ENCODE measurements at places on chromosomes 7 and 10.
A peak's percentile ranks its signal among the peaks of the same experiment; 100 is the strongest.

GRCh38 chr7:18019555-18019954 is 8.1 kb downstream of the PRPS1L1 start:
- no peaks in the 10 kb centered on the region for H3K4me1 ChIP-seq
- no peak overlapping the region for H3K27ac ChIP-seq
- DNase-seq = no peak
- H3K36me3 ChIP-seq = no peaks in the 10 kb centered on the region
- H3K27me3 ChIP-seq = peaks cover 4% of the 10 kb centered on the region

DNA sequence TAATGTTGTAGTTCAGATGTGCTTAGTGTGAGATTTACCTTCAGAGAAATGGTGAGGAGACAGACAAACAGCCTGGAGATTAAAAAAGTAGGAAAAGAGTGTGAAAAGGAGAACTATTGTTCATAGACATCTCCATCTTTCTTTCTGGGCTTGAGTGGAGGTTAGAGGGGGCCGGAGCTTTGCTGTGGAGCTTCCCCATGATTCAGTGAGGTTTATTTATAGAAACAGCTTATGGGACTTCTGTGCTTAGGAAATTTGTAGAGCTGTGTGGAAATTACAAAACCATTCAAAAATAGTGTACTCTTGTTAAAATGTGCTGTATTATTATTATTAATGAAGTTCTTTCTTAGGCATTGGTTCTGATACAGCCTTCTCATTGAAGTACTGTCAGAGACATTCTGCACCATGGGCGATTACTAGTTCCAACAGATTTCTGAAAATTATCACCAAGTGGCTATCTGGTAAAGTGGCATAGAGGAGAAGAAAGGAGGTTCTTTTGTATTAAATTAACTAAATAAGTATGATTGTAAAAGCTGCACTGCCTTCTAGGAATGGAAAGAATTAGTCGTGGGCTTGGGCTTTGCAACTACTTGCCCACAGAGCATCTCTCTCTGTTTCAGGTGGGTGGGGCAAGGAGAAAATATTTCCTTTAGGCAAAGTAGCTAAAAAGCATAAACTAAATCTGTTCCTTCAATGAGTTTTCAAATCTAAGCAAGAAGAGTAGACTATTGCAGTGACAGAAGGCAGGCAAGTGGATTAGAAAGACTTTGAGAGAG is 8.7 kb upstream of the TCAF1 start:
- H3K27ac ChIP-seq = no peak overlapping the region
- H3K27me3 ChIP-seq = peaks cover 10% of the 10 kb centered on the region
- no peak overlapping the region for H3K4me3 ChIP-seq
- no peaks in the 10 kb centered on the region for H3K4me1 ChIP-seq

DNA sequence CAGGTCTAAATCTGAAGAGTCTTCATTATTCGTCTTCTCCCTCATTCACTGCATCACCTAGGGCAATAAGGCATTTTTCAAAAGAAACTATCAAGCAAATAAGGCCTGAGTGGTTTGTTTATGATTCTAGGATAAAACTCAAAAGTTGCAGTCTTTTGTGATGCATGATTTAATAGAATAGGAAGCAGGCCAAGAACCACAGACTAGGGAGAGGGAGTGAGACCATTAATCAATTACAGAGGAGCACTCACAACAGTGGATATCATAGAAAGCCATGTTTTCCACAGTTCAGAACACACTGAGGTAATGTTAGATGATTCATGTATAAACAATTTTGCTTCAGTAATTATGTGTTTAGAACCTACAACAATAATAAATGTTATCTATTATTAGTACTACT is 87.8 kb upstream of the LRRTM3 start:
- no peaks in the 10 kb centered on the region for H3K4me1 ChIP-seq
- H3K27ac ChIP-seq = no peak overlapping the region
- H3K4me3 ChIP-seq = no peak overlapping the region
- no peaks in the 10 kb centered on the region for H3K36me3 ChIP-seq

- no peaks in the 10 kb centered on the region for H3K4me1 ChIP-seq
- no peak overlapping the region for H3K27ac ChIP-seq
- H3K36me3 ChIP-seq = no peaks in the 10 kb centered on the region
- no peak for DNase-seq
- no peak overlapping the region for H3K4me3 ChIP-seq
- peaks cover 23% of the 10 kb centered on the region for H3K27me3 ChIP-seq
Observed at GRCh38 chr7:45568536-45569289, 5.5 kb upstream of the ADCY1 start.

DNA sequence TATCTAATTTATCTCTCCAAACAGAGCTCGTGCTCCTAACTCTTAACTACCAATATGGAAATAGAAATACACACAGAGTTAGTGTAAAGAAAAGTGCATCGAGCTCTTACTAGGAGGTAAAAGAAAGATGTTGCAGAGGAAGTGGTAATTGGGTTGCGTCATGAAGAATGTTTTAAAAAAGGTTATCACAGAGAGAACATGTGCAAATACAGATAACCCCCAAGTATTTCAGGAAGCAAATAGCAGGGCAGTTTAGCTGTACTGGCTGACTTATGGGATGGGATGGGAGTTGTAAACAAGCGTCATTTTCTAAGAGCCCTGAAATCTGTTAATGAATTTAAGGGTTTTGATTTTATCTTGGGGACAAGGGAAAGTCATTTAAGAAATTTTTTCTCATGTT is 153.9 kb downstream of the AGMO start:
- no peak for DNase-seq
- H3K27me3 ChIP-seq = no peaks in the 10 kb centered on the region
- no peak overlapping the region for H3K4me3 ChIP-seq

DNA sequence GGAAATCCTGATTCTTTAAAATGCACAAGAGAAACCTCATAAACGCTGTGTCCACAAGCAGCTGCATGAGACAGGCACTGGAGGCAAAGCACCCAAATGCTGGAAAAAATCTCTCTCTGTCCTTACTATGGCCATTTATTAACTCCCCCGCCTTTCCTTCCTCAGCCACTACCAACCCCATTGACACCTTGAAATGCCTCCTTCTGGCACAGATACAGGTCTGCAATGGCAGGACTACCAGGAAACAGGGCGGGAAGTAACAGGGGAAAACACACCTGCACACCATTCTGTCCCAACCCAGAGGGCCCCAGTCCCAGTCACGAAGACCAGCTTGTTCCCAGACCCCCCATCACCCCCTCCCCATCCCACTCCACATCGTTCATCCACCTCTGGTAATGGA is 224.3 kb downstream of the PARD3 start:
- no peak overlapping the region for H3K4me3 ChIP-seq
- H3K27me3 ChIP-seq = peaks cover 5% of the 10 kb centered on the region
- H3K36me3 ChIP-seq = no peaks in the 10 kb centered on the region
- H3K27ac ChIP-seq = no peak overlapping the region
- DNase-seq = no peak
- no peaks in the 10 kb centered on the region for H3K4me1 ChIP-seq

GRCh38 chr7:97480772-97481390 is 251.0 kb upstream of the TAC1 start:
- no peaks in the 10 kb centered on the region for H3K36me3 ChIP-seq
- no peak overlapping the region for H3K4me3 ChIP-seq
- H3K27me3 ChIP-seq = no peaks in the 10 kb centered on the region
- DNase-seq = no peak

DNA sequence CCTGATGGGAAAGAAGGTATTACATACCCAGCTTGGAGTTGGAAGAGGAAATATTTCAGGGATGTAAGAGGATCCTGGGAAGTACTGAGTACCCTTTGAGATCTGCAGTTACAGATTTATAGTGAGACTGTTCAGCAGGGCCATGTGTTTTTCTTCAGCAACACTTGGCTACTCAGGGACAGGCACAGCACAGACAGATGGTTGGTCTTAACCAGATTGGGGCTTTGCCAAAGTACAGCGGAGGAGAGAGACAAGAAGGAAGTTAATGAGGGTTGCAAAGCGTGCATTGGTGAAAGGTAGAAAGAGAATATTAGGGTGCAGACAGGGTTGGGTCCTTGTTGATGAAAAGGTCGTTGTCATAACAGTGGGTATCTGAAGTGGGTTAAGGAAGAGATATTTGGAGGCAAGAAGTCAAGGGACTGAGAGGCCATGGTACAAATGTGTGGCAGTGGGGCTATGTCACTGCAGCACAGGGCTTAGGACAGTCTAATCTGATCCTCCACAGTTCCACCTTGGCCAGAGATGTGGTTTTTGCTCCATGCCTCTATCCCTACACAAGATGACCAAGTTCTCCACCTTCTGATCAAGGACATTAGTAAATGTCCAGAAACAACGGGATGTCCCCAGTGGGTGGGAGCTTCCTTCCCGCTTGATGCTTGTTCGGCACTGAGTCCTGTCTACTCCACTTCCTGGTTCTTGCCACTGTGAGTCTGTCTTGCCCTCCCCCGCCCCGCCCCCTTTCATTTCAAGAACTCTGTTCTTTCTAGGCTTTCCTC is 18.9 kb upstream of the DNAJC1 start:
- peak; percentile 16 for DNase-seq
- peak overlapping the region; percentile 72 for H3K27ac ChIP-seq
- no peaks in the 10 kb centered on the region for H3K36me3 ChIP-seq

DNA sequence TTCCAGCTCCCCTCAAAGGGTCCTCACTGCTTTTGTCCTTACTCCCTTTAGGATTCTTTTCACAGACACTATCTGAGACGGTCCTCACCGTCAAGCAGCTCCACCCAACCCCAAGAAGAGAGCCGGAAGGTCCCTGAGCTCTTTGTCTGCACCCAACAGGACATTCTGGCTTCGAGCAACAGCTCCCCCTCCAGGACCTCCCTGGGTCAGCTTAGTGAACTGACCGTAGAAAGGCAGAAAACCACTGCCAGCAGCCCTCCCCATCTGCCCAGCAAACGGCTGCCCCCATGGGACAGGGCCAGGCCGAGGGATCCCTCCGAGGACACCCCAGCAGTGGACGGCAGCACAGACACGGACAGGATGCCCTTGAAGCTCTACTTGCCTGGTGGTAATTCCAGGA is 19.9 kb downstream of the MINDY4 start:
- H3K4me3 ChIP-seq = no peak overlapping the region
- DNase-seq = no peak
- no peak overlapping the region for H3K27ac ChIP-seq
- peaks cover 4% of the 10 kb centered on the region for H3K4me1 ChIP-seq

DNA sequence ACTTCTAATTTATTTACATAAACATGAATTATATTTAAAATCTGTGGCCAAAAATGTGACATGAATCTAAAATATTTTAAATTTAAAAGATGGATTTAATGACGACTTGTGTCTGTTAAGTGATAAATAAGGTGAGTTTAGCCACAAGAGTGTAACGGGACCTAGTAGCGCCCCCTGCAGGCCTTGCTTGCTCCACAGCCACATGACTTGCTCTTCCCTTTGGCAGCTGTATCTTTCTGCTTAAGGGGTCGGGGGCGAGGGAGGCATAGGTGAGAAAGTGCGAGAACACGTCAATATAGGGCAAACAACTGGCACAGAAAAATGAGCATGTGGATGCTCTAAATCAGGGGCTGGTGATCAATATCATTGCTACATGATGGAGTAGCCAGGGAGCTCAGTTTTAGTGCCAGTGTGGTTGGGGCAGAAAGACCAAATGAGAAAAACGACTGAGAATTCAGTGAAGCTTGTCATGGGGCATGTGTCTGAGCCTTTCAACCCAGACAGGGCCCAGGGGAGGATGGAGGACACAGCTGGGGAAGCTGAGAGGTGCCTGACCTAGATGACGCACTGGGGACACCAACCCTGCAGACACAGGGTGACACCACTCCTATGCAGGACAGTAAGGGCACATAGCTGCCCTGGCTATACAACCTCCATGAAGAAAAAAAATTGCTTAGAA is 49.8 kb downstream of the PAXIP1 start:
- peaks cover 54% of the 10 kb centered on the region for H3K36me3 ChIP-seq
- H3K4me3 ChIP-seq = no peak overlapping the region
- H3K27ac ChIP-seq = no peak overlapping the region
- peak; percentile 42 for DNase-seq
- no peaks in the 10 kb centered on the region for H3K27me3 ChIP-seq

DNA sequence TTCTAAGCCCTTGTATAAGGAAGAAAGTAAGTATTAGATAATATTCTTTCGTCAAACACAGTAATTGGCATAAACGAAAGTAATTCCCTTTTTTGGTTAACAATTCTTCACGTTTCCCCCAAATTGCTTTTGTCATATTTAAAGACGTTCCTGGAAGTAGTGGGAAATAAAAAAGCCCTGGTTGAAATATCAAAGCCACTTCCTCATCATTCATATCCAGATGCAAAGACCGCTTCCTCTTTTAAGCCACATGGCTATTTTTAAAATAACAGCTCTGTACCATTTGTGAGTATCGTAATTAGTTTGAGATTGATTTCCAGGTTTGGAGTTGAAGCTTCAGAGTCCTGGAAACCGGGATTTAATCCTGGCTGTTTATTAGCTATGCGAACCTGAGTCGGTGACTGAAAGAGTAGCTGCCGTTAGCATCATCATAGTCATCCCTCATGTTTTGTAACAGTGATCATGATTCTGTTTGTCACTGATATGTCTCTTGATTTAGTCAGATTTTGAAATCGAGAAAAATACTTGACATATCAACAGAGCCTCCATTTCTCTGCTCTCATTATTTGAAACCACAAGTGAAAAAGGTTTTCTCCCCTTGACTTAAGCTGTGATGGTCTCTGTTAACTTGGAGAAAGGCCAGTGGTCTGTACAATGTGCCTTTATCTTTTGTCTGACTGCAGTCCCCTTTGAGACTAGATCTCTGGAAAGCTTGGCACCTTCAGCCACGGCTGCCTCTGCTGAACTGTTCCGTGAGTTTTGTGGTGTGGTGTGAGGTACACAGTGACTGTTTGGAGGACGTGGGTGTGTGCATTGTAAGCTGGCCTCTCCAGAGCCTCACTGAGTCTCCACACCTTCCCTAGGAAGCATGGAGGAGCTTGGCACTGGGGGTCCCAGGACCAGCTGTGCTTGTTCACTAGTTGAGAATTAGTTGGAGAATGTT is 18.1 kb downstream of the OPTN start:
- H3K4me3 ChIP-seq = no peak overlapping the region
- peak overlapping the region; percentile 81 for H3K27ac ChIP-seq
- DNase-seq = peak; percentile 41
- peaks cover 43% of the 10 kb centered on the region for H3K36me3 ChIP-seq
- H3K4me1 ChIP-seq = peaks cover 71% of the 10 kb centered on the region

- no peaks in the 10 kb centered on the region for H3K36me3 ChIP-seq
- DNase-seq = no peak
- H3K27me3 ChIP-seq = no peaks in the 10 kb centered on the region
- H3K4me1 ChIP-seq = no peaks in the 10 kb centered on the region
- H3K27ac ChIP-seq = no peak overlapping the region
- H3K4me3 ChIP-seq = no peak overlapping the region
Observed at GRCh38 chr10:66747451-66747850, 178.4 kb upstream of the LRRTM3 start.

All from immature natural killer cell (primary cell).